Stimulated activated CD8-positive, alpha-beta memory T cell treated with anti-CD3 and anti-CD28 coated beads, Interleukin-4, amount 100 ng/mL, for 1 hour (primary cell): ENCODE measurements at places on chromosomes 5 and 9.

- no peak for DNase-seq
Measured at GRCh38 chr5:158648631-158649030, 451.1 kb downstream of the EBF1 start.

DNA sequence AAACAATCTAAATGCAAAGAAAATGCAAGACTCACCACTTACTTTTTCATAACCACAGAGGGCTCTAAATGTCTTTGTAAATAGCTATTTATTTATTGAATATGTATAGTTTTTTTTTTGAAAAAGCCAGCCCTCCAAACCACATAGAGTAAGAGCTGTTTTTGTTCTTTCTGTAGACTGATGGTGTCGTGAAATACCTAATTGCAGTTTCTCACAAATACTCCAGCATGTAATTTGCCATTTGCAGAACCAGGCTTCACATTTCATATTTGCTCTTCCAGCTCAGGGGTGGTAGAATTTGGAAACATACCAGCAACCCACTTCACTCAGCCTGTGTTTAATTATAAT is 159.8 kb downstream of the TMC1 start:
- no peak for DNase-seq

- no peak for DNase-seq
Measured at GRCh38 chr5:175614861-175615260, 43.0 kb upstream of the HRH2 start.

DNA sequence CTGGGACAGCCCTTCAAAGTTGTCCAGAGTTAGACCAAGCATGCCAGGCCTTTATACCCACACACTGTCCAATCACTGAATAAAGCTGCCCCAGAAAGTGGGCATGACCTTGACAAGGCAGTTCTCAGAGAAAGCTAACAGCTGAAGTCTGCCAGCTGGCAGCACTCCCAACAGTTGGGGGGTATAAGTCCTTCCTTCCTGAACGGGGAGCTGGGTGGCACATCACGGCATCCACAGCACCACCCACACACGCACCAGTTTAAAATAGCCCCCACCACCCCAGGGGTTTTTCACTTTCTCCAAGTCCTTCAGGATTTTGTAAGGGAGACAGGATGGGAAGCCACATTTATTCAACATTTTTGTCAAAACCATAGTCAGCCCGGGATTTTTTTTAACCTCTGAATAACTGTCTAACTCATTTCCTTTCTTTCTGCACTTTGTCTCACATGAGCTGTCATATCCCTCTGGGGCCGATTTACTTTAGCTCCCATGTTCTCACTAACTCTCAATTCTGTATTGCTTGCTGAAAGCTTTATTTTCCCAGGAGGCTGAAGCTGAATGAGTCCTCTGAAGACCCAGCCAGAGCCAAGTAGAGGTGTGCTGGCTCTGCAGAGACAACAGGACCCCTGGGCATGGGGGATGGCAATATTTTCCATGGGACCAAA is 15.4 kb downstream of the FAM81B start:
- no peak for DNase-seq

DNA sequence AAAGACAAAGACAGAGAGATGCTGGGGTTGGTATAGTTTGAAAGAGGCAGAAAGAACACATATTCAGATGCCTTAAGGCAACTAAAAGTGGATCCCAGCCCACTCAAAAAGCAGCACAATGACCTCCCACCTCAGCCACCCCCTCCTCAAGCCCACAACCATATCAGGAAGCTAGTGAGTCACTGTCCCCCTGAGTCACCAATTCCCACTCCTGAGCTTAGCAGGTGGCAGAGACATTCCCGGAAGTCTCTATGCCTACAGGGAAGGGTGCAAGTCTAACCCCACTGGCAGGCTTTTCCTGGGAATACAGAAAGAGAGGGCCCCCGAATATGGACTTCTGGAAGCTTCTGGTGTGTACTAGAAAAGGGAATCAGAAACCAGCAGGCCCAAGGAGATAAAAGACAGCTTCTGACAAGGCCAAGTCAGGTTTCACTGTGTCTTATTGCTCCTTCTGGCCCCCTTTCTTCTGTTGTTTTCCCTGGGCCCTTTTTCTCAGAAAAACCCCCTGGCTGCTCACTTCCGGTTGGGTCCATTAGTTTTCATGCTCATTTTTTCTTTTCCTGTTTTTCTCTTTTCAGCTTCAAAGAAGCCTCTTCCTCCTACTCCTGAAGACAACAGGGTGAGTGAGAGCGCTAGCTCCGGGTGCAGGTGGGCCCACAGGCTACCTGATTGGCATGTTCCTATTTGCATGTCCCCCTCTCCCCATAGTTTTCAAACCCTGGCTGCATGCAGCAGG is 36.8 kb downstream of the ITK start:
- no peak for DNase-seq

GRCh38 chr5:66174338-66174737 is 30.2 kb downstream of the SREK1 start:
- DNase-seq = no peak

GRCh38 chr5:135655468-135655815 is 76.7 kb upstream of the CXCL14 start:
- no peak for DNase-seq
